ENCODE measurements at places on chromosomes 3 and 15.
A peak's percentile ranks its signal among the peaks of the same experiment; 100 is the strongest.

- no peak overlapping the region for H3K27ac ChIP-seq
- H3K4me1 ChIP-seq, result no peaks in the 10 kb centered on the region
- H3K36me3 ChIP-seq, result no peaks in the 10 kb centered on the region
Measured at GRCh38 chr3:25354071-25354470, 74.0 kb upstream of the RARB start.

GRCh38 chr15:66848116-66848515 is 146.1 kb downstream of the SMAD6 start:
- H3K36me3 ChIP-seq, result peaks cover 7% of the 10 kb centered on the region
- H3K27me3 ChIP-seq, result no peaks in the 10 kb centered on the region
- no peak overlapping the region for H3K27ac ChIP-seq
- peaks cover 8% of the 10 kb centered on the region for H3K4me1 ChIP-seq
- no peak overlapping the region for H3K4me3 ChIP-seq

DNA sequence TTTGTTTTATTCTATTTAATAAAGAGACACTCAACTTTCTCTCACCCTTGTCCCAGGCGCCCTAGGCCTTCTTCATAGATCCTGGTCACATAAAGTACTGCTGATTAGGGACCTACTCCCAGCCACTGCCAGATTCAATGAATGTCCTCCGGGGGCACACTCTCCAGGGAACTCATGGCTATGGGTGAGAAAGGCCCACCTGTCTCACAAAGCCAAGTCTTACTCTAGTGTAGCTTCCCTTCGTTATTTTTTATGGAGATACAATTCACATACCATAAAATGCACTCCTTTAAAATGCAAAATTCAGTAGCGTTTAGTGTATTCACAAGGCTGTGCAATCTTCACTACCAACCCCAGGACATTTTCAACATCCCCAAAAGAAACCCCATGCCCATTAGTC is 87.8 kb downstream of the ADCY5 start:
- H3K4me1 ChIP-seq, result no peaks in the 10 kb centered on the region
- no peaks in the 10 kb centered on the region for H3K36me3 ChIP-seq
- no peak for DNase-seq
- peaks cover 48% of the 10 kb centered on the region for H3K27me3 ChIP-seq
- H3K27ac ChIP-seq, result no peak overlapping the region

GRCh38 chr15:92521624-92522008 is 127.9 kb downstream of the ST8SIA2 start:
- peaks cover 11% of the 10 kb centered on the region for H3K27me3 ChIP-seq
- no peaks in the 10 kb centered on the region for H3K36me3 ChIP-seq
- peaks cover 6% of the 10 kb centered on the region for H3K4me1 ChIP-seq
- no peak overlapping the region for H3K27ac ChIP-seq

DNA sequence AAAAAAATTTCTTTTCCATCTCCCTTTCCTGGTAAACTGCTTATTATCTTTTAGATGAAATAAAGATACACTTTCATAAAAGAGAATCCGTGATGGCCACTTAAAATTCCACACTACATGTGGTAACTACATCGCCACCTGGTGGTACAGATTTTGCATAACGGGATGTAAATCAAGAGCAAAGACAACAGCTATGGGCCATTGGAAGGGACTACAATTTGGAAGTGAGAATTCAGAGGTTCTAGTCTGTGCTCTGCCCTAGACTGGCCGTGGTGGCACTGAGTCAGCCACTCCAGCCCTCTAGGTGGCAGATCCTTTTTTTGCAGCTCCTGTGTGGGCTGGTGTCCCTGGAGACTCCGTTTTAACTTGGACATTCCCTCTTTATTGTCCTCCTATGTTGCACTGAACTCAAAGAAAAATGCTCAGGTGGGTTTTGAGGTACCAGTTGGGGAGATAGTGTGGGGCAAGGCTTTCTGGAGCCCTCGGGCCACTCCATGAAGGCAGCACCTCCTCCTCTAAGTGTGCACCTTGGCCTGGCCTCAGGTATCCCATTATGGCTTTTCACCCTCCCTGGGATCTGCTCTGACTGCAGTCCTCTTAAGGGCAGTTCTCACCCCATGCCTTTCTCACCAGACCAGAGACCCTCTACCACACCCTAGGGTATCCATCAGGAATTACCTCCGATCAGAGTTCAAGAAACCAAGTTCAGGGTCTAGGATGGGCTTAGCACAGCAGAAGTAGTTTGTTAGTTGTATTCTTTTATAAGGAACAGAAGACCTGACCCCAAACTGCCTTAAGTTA is 54.9 kb downstream of the SPSB4 start:
- peak; percentile 81 for DNase-seq
- H3K27ac ChIP-seq, result no peak overlapping the region
- no peaks in the 10 kb centered on the region for H3K4me1 ChIP-seq
- no peak overlapping the region for H3K4me3 ChIP-seq
- H3K27me3 ChIP-seq, result no peaks in the 10 kb centered on the region
- H3K36me3 ChIP-seq, result no peaks in the 10 kb centered on the region

- H3K27ac ChIP-seq, result no peak overlapping the region
- peaks cover 75% of the 10 kb centered on the region for H3K27me3 ChIP-seq
- H3K36me3 ChIP-seq, result no peaks in the 10 kb centered on the region
- no peaks in the 10 kb centered on the region for H3K4me1 ChIP-seq
- no peak for DNase-seq
- no peak overlapping the region for H3K4me3 ChIP-seq
Measured at GRCh38 chr3:63331520-63331919, 53.4 kb downstream of the SYNPR start.

All from MCF 10A (cell line).